ENCODE measurements at places on chromosomes 13 and 19. TPM values are rescaled to one million over a fixed set of nuclear protein-coding genes. Genes with fewer than 3 reads are reported as not detected.

HIPK4 gene
- not detected for total RNA-seq

CBY2 gene
- not detected for total RNA-seq

EFNA2 gene
- total RNA-seq, result 12.5 TPM

SPIB gene
- total RNA-seq, result 0.23 TPM

IFNL1 gene
- total RNA-seq, result not detected

MBNL2 gene
- 31.4 TPM for total RNA-seq

CACNG6 gene
- 0.92 TPM for total RNA-seq

PDCD2L gene
- total RNA-seq, result 17.8 TPM

ZNF350 gene
- total RNA-seq, result 14.8 TPM

S1PR2 gene
- total RNA-seq, result 4.4 TPM

TBC1D17 gene
- total RNA-seq, result 9.7 TPM

HSH2D gene
- not detected for total RNA-seq

SLC25A42 gene
- total RNA-seq, result 12.5 TPM

SPACA4 gene
- total RNA-seq, result not detected

IL17D gene
- 19.1 TPM for total RNA-seq

UPK1A gene
- total RNA-seq, result not detected

GPC6 gene
- 19.8 TPM for total RNA-seq

ZNF154 gene
- 31.4 TPM for total RNA-seq

LILRB5 gene
- 0.23 TPM for total RNA-seq

LGALS7B gene
- total RNA-seq, result not detected

FBXO17 gene
- 4.6 TPM for total RNA-seq

FFAR1 gene
- total RNA-seq, result not detected

KLK4 gene
- total RNA-seq, result not detected

NCR1 gene
- total RNA-seq, result not detected

PSMC4 gene
- total RNA-seq, result 91.1 TPM

CEACAM6 gene
- total RNA-seq, result under 0.01 TPM

MCEMP1 gene
- not detected for total RNA-seq

GPR18 gene
- not detected for total RNA-seq

CCDC122 gene
- total RNA-seq, result 6.5 TPM

ERFL gene
- total RNA-seq, result 1.6 TPM

FUT3 gene
- total RNA-seq, result not detected

ELANE gene
- total RNA-seq, result 0.69 TPM

POU2F2 gene
- 5.5 TPM for total RNA-seq

ING1 gene
- 16.4 TPM for total RNA-seq

ANKRD24 gene
- 6.5 TPM for total RNA-seq

PGLYRP1 gene
- not detected for total RNA-seq

MYDGF gene
- 42.4 TPM for total RNA-seq
